ENCODE measurements at places on chromosomes 13 and 19.

DNA sequence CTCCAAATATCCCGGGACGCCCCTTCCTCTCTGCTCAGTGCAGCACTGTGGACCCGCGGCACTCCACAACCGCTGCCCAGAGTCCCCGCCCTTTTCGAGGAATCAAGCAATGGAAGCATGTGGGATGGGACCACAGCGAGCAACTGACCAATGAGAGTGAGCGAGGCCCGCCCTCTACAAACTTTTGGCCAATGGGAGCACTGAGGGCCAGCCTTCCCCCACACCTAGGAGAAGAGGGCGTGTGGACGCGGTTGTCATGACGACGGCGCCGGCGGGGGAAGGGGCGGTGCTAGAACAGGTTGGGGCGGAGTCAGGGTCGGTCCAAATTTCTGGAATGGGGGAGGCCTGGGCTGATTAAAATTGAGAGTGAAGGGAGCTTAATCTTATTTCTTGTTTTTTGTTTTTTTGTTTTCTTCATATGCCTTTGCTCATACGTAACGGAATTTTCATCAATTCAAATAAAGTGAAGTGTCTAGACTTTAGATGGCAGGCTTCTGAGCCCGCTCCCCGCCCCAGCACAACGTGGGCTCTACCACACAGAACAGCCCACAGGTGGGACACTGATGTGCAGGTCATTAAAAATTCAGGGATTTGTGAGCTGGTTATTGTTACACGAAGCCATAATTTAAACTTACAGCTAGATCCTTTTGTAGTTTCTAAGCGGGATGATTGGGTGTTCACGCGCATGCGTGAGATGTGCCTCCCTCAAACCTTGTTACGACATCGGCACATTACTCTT lies at the start of gene DNAAF3:
DNAAF3 (minus strand) TSS at position 84 of the 739 bp plus-strand sequence. CDS start 200 bp downstream, outside the sequence.
- peak; percentile 85 for DNase-seq

DNA sequence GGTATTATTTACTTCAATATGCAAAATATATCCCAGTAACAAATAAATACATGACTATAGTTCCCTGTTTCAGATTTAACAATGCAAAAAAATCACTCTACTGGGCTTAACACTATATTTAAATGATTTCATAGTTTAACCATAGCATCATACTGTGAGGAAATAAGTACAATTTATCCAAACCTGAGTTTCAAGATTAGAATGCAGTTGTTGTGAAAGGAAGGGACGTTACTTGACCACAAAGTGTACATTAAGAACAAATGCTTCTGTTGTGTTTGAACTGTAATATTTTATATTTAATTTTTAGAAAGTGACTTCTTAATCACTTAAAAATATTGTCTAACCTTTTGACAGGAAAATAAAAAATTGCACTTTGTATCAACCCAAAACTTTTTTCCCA lies 1747.9 kb upstream of the SPRY2 start:
- no peak for DNase-seq

- DNase-seq = no peak
Measured at GRCh38 chr13:39209731-39210531, 171.7 kb downstream of the NHLRC3 start.

GRCh38 chr19:6047741-6048251 lies 62.5 kb downstream of the RFX2 start:
- DNase-seq = no peak

- no peak for DNase-seq
Measured at GRCh38 chr19:35291259-35291658, 702 bp upstream of the MAG start.

DNA sequence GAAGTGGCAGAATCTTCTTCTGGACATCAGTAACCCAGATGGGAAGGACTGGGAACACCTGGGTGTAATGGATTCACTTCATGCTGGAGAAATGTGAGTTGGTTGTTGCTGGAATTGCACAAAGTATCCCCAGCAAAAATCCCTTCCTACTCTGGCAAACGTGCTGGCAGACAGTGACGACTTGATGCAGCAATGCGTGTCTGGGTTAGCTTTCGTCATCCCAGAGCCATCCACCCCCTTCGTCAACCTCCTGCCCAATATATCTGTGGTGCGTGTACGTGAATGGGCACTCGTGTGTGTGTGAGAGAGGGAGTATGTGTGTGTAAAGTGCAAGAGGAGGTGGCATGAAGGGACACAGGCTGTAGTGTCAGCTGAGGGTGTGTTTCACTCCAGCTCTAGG lies 70.9 kb downstream of the TM9SF2 start:
- no peak for DNase-seq

DNA sequence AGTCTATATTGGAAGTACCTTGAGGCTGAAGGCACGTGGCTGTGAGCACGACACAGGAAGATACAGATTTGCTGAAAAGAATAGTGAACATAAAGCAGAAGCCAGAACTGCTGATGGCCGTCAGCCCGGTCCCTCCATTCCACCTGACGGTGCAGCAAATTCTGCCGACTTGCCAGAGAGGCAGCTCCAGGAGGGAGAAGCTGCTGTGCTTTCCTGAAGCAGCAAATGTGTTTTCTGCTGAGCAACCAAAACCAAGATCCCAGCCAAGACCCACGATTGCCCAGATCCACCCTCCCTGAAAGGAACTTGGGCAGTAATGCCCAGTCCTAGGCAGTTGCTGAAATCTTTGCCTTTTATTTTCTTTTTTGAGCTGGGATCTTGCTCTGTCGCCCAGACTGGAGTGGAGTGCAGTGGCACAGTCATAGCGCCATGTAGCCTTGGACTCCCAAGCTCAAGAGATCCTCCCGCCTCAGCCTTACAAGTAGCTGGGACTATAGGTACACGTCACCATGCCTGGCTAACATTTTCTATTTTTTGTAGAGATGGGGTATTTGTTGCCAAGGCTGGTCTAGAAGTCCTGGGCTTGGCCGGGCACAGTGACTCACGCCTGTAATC lies 7.0 kb upstream of the RCN3 start:
- DNase-seq = no peak

Data from activated CD4-positive, alpha-beta memory T cell treated with anti-CD3 and anti-CD28 coated beads for 36 hours (primary cell).